ENCODE measurements at places on chromosomes 6 and 20.

- DNase-seq = no peak
These were observed 39.1 kb downstream of the LHFPL5 start for GRCh38 chr6:35844290-35844689.

DNA sequence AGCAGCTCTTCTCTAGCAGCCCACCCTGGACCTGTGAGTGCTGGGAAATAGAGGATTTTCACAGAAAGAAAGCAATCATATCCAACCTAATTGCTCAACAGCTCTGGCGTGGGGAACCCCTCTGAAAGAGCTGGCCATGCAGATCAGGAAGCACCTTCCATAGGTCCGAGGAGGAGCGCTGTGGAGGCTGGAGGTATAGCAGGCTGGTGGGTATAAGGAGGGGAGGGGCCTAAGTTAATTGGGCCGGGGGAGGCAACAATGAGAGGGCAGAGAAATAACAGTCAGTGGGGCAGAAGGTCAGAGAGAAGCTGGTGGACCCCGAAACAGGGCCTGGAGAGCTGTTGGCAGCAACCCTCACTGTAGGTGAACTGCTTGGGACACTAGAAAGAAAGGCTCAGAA, 40.8 kb downstream of the SNRNP48 start:
- no peak for DNase-seq

DNA sequence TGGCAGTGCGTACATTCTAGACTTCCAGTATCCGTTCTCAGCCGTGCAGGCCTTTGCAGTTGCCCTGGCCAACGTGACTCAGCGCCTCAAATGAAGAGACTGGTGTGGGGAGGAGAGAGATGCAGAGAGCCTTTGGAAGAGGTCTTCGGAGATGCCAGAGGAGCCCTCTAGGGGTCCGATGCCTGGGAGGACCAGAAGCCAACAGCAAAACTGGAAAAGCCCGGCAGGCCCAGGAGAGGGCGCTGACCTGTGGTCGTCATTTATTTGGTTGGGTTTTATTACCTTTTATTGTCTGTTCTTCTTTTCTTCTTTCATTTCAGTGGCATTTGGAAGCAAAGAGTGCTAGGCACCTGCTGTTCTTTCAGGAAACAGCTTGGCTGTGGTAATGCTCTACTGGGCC, 53.3 kb upstream of the TMEM181 start:
- no peak for DNase-seq

GRCh38 chr6:136526937-136527336, 23.3 kb downstream of the MAP7 start:
- no peak for DNase-seq

- no peak for DNase-seq
These were observed 106.5 kb downstream of the ARID1B start for GRCh38 chr6:156883497-156884252.

- DNase-seq = no peak
These were observed 29.1 kb upstream of the HDAC2 start for GRCh38 chr6:114000069-114000468.

DNA sequence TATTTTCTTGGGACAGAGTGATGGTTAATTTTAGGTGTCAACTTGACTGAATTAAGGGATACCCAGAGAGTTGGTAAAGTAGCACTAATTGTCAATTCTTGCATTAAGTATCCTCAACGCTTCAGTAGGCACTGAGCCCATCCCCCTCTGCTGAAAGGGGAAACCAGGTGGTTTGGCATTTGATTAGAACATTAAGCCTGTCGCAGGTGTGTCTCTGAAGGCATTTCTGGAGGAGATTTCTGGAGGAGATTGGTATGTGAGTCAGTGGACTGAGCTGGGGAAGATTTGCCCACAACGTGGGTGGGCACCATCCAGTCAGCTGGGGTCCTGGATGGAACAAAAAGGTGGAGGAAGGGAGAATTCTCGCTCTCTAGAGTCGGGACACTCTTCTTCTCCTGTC, 119.8 kb downstream of the RFX6 start:
- DNase-seq = no peak

DNA sequence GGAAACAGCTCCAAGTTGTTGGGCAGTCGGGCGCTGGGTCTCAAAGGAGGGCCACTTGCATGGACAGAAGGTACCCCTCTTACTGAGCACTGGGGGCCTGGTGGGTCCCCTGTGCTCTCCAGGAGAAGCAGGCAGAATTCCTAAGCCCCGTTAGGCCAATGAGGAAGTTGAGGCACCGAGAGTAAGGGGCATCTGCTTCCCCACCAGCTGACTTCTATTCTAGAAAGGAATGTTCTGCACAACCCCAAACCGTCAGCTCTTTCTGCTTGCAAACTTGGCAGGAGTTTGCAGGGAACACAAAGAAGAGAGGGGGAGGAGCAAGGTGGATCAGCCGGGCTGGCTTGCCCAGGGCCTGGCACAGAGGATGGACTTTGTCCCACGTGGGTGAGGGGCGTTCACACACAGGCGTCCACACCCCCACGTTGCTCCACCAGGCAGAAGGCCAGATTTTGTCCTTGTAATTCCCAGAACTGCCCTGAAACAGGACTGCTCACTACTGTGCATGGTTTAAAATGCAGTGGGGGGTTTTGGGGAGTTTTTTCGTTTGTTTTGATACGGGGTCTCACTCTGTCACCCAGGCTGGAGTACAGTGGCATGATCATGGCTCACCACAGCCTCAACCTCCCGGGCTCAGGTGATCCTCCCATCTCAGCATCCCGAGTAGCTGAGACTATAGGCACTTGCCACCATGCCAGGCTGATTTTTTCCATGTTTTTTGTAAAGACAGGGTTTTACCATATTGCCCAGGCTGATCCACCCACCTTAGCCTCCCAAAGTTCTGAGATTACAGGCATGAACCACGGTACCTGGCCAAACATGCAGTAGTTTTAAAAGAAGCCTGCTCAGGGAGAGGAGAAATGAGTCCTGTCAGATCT, 93.3 kb downstream of the SNX5 start:
- DNase-seq = peak; percentile 31

- DNase-seq = no peak
These were observed 529.2 kb upstream of the JARID2 start for GRCh38 chr6:14716499-14717146.

DNA sequence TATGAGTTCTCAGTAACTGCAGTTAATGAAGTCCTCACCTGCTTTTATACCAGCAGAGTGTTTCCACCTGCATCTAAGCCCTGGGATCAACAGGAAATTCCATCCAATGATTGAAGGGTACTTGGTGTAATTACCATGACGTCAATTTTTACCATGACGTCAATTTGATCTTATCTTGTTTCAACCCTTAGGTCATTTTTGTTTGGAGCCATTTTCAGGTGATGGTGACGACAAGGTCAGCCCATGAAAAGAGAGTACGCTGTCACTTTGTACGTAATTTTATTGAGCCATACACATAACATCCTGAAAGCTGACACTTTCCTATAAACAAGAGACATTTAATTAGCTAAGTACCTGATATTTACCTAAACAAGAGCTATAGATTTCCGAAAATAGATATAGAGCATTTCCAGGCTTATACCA, at the start of gene CGA:
TSS of gene CGA (minus strand) at position 20 of the 423 bp plus-strand sequence. CDS start 6,906 bp downstream, outside the sequence.
- DNase-seq = no peak

DNA sequence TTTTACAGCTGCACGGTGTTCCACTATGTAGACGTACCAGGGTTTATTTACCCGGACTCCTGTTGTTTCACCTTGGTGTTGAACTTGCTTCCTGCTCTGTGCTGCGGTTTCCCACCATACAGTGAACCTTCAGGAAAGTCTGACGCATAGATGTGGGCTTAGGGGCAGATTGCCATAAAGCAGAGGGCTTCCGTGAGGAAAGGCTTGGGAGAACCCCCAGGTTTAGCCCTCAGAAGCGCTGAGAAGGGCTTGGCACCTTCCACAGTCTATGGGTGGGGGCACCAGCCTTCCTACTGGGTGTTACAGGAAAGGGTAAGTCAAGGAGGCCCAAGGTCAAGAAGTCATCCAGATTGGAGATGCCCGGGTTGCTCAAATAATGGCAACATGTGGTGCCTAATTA, 19.2 kb upstream of the MRPS18A start:
- no peak for DNase-seq

DNA sequence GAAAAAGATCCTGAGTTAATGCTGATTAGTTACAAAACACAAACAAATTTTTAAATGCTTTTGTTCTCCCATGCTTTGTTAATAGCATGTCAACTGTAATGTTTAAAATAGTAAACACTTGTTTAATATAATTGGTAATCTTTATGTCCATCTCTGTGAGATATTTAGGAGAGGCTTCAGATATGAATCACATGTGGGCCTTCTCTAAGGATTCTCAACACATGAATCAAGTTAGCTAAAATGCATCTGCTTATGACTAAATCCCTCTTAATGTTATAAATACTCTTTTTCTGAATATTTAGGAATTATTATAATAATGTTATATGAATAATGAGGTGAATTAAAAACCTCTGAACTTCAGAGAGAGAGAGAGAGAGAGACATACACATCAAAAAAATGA, 345.9 kb upstream of the MANEA start:
- no peak for DNase-seq

DNA sequence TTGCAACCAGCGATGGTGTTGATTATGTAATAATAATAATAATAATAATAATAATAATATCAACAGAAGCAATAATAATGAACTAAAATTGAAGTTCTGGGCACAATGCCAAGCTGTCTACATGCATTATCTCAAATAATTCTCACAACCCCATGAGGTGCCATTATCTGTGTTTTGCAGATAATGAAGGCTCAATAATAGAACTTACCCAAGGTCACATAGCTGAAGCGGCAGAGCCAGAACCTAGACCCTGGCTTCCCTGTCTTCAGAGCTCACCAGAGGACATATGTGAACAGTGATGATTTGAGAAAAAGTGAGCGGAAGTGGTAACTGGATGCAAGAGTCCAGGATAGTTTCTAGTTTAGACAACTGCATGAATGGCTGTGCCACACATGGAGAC, 91.0 kb downstream of the HIVEP1 start:
- no peak for DNase-seq

DNA sequence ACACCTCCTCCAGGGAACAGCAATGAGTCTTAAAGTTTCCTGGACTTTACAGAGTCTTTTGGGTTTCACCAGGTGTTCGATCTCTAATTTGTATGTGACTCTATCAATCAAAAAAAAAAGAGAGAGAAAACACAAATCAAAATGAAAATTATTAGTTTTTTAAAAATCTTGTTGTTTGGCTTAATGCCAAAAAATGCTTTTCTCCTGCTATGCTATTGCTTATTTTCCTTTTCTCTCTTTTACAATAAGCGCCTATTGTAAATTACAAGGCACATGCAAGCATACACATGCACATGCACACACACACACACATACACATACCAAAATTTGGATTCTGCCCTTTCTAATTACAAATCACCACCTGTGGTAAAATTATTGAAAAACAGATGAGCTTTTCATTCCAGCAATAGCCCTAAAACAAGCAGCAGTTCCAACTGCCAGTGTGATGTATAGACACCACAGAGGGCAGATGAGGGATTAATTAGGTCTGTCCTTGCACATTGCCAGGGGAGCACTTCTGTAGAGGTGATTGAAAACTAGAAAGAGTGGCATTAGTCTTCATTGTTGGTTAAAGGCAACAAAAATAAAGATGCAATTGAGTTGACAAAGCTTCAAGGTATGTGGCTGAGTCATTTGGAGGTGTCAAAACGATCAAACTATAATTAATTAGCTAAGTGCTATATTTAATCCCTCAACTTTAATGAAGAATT, 631.7 kb downstream of the TFAP2B start:
- no peak for DNase-seq

- DNase-seq = no peak
These were observed 10.9 kb upstream of the LPIN3 start for GRCh38 chr20:41329435-41330342.

DNA sequence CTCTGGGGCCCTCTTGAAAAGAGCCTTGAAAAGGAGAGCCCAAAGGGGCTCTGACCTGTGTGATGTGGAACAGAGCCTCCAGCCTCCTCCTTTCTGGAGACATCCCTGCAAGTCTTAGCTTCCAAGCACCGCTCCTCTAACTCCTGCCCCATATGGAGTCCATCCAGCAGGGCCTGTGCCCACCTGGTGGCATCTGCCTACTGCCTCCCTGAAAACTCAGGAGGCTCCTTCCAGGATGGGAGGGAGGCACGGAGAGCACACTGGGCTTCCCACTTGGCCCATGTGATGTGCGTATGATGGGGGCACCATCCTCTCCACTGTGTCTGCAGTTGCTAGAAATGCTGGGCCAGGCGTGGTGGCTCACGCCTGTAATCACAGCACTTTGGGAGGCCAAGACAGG, 98.1 kb downstream of the SYNDIG1 start:
- DNase-seq = no peak

DNA sequence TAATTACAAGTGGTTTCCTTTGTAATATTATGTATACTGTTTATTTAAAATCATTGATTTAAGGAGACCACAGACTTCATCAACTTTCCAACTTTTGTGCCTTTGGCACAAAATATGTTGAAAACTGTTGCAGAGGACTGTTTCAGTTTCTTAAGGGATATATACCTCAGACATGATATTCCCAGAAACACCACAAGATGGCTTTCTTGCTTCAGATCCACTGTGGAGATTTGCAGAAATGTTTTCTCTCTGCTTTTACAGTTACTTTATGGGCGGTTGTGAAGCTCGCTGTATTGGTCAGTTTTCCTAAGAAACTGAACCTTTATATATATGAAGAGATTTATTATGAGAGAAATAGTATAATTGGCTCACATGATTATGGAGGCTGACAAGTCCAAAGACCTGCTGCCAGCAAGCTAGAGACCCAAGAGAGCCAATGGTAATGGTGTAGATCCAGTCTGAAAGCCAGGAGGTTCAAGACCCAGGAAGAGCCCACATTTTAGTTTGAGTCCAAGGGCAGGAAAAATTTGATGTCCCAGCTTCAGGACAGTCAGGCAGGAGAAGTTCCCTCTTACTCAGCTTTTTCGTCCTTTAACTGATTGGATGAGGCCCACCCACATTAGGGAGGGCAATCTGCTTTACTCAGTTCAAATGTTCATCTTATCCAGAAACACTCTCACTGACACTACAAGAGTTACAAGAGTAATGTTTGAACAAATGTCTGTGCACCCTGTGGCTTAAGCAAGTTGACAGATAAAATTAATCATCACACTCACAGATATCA, 12.8 kb downstream of the ME1 start:
- DNase-seq = no peak

DNA sequence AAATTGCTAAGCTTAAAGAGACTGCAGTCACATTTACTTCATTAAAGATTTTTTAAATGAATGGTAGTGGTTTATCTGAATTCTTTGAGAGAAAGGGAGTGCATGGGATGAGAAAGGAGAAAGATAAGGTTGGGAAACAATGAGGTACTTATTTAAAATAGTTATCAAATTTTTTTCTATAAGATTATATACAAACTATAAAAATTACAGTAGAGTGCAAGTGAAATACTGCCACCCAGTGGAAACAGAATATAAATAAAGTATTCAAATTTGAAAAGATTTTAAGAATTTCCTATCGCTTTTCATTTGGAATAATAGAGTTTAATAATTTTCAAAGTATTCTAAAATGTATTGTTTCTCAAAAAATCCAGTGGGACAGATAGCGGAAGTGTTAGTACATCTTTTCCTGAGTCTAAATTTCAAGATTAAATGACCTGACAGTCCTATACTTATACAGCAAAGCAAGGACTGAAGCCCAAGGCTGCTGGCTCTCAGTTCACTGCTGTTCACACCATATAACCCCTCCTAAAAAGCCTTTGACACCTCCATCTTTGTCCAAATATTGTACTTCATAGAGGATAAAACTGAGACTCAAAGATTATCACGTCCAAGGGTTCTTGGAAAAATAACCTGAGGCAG, 31.1 kb downstream of the EPM2A start:
- no peak for DNase-seq
